Heart left ventricle (tissue), 16 donors: ENCODE measurements at places on chromosomes 4 and X. TPM values are rescaled to one million over a fixed set of nuclear protein-coding genes. Genes with fewer than 3 reads are reported as not detected.

- no peak for DNase-seq
Measured at GRCh38 chrX:121298499-121298898, 251.1 kb downstream of the GLUD2 start.

DNA sequence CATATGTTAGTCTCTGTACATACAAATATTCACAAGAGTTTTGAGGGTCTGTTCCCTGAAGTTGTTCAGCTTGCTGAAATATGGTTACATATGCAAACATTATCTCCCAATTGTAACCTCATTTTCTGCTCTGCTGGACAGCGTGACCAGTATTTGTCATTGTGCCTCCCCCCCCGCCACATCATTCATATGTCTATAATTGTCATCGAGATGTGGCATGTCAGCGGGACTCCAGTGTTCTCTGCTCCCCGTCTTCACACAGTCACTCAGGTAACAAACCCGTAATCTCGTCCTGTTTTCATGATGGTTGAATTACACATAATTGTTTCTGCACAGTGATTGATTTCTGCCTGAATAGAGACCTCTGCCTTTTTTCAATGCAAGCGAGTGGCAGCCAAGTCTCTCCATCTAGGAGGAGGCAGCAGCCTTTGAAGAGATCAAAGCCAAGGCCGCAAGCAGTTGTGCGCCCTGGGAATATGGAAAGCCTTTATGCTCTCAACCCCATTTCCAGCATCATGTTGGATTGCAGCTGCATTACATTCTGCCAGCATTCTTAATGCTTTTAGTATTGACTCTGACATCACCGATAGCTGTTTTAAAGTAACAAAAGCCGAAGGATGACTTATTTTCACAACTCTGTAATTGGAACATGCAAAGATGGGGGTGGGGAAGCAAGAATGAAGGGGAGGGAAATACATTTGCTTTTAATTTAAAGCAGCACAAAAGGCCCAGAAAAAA lies 27.4 kb downstream of the LEF1 start:
- no peak for DNase-seq

DNA sequence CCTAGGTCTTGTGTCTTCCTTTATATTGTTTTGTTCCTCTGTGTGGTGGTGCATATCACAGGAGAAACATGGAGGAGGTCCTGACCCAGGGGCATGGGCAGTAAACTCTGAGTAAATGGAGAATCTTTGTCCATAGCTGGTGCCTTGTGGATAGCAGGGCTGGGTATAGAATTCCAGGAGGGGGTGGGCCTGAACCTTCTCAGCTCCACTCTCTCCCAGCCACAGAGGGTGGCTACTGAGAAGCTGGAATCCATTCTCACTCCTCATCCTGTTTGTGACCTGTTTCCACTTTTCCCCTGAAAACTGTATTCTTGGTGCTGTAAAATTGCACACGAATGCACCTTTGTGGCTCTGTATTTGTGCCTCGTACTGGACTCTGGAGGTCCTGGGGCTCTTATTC lies 47.7 kb upstream of the ADRA2C start:
- DNase-seq = no peak

GRCh38 chr4:186846426-186846825 lies 122.8 kb upstream of the FAT1 start:
- no peak for DNase-seq

DNA sequence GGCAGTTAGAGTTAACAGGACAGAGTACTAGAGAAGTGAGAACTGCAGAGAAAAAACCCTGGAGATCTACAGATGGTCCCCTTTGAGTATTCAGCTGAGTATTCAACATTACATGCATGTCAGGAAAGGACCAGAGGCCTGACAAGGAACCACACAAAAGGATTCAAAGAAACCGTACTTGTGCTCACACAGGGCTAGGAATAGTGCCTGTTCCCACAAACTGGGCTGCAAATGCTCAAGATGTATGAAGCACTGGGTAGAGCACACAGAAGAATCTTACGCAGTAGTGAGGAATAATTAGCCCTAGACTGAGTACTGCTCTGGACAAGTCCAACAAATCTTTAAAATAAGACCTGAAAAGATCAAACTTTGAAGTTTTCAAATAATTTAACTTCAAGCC lies 17.6 kb downstream of the PTPN13 start:
- DNase-seq = no peak

GRCh38 chr4:3779509-3779908 lies 13.3 kb downstream of the ADRA2C start:
- no peak for DNase-seq

- no peak for DNase-seq
Measured at GRCh38 chr4:612052-612748, 13.2 kb upstream of the PDE6B start.

DNA sequence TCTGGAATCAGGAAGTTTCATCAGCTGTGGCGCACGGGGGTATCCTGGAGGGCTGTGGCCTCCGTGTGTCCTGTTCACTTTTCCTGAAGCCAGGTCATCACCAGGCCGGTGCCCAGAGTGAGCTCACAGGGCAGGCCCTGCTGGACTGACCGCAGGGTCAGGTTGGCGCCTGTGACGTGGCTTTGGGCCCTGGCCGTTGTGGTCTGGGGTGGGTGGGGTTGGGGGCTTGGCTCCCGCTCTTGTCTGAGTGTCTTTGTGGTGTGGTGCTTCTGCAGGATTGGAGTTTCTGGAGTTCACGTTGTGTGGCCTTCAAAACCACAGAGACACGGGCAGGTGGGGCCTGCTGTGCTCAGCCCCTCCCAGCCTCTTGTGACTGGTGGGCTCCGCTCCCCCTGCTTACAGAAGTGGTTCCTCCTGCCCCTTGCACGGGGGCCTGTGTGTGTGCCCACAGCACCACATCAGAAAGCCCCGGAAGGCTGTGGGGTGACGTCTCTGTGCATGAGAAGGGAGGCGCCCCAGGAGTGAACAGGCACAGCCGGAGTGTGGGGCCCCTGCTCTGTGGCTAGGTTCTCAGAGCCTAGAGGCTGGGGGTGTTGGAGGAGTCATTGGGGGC lies 9.5 kb downstream of the RGS12 start:
- no peak for DNase-seq

GRCh38 chr4:23006756-23007155 lies 314.0 kb downstream of the GBA3 start:
- DNase-seq = no peak

GRCh38 chr4:181162676-181163075 lies 1080.5 kb upstream of the TENM3 start:
- no peak for DNase-seq

The CCDC110 gene
- 0.62 TPM for total RNA-seq

The HSD17B13 gene
- total RNA-seq = not detected

The FGD1 gene
- 6.7 TPM for total RNA-seq

The MAP3K15 gene
- total RNA-seq = not detected
